ENCODE measurements at places on chromosomes 1 and 21.

DNA sequence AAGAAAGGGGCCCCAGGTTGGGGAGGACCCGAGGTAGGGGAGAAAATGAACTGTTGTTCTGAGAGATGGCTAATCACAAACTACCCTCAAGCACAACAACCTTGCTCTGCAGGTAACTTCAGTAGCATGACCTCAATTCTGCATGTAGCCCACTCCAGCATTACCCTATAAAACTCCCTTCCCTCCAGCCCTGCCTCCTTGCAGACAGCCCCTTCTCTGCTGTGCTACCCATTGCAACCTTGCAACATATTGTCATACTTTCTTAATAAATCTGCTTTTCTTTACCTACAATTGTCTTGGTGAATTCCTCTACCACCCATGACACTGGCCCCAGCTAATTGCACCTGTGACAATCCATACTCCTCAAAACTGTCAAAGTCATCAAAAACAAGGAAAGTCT lies 428.9 kb downstream of the MATN1 start:
- peak; percentile 1 for DNase-seq

DNA sequence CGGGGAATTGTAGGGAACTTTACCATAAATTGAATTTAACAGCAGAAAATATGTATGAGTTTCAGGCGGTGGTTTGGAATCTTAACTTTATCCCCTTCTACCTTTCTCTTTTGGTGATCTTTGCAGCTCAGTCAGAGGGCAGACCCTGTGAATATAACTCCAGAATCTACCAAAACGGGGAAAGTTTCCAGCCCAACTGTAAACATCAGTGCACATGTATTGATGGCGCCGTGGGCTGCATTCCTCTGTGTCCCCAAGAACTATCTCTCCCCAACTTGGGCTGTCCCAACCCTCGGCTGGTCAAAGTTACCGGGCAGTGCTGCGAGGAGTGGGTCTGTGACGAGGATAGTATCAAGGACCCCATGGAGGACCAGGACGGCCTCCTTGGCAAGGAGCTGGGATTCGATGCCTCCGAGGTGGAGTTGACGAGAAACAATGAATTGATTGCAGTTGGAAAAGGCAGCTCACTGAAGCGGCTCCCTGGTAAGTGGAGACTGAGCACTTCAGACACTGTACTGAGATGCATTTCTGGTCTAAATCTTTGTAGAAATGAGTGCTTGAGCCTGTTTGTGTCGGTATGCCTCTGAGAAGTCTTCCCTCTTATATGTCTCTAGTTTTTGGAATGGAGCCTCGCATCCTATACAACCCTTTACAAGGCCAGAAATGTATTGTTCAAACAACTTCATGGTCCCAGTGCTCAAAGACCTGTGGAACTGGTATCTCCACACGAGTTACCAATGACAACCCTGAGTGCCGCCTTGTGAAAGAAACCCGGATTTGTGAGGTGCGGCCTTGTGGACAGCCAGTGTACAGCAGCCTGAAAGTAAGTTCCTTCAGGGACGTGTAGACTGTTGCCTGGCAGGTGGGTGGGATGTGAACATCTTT lies 1.5 kb downstream of the CCN1 start:
- no peak for DNase-seq

DNA sequence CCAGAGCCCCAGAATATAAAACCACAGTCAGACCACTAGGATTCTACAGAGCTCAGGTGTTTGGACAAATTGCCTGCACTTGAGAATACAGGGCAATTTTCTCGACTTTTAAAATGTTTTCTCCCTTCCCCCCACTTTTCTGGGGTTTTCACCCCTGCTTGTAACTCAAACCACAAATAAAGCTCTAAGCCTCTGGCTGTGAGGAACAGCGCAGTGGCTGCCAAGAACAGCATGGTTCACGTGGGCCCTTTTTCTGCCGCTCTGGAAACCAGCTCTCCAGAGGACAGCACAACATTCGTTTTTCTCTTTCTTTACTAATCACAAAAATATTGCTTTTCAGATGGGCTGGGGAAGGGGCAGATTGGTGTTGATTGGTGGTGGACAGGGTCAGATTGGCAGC lies 102.2 kb upstream of the JUN start:
- peak; percentile 58 for DNase-seq

DNA sequence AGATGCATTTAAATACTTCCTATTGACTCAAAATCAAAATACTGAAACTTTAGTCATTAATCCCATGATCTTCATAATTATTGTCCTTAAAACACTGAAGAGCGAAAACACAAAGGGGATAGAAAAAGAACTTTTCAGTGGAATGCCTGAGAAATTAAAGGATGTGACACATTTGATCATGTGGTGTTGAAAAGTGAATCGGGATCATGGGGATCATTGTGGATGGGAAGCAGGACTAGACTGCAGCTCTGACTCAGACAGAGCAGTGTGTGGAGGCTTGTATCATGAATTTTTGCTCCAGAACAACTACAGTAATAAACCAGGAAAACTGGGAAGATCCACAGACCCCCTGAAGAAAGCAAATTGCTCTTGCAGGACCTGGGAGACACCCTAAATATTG lies 161.1 kb upstream of the CXADR start:
- no peak for DNase-seq

DNA sequence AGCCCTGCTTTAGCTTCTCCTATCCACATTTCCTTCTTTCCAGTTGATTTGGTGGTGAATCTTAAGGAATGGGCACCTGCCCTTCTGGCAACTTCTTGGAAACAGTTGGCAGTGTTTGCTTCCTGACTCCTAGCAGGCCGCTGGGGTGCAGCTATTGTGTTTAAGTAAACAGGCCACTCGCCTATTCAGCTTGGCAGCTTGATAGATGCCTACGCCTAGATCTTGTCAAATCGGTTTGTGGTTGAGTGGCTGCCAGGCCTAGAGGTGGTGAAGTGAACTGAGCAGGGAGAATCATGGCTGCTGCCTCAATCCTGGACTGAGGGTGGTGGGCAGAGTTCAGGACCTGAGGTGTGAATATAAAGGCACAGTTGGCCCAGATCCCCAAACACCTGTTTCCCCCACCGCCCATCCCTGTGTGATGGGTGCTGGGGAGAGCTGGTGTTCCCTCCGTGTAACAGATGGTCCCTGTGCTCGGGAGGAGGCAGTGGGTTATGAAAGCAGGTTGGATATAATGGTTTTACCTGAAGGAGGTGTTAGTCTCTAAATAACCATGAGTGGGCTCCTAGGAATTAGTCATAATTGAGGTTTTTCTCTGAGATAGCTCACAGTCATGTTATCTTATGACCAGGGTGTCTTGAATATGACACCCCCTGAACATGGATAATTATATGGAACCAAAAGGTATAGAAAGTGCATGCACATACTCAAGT lies 940 bp upstream of the PLA2G2C start:
- DNase-seq = no peak

DNA sequence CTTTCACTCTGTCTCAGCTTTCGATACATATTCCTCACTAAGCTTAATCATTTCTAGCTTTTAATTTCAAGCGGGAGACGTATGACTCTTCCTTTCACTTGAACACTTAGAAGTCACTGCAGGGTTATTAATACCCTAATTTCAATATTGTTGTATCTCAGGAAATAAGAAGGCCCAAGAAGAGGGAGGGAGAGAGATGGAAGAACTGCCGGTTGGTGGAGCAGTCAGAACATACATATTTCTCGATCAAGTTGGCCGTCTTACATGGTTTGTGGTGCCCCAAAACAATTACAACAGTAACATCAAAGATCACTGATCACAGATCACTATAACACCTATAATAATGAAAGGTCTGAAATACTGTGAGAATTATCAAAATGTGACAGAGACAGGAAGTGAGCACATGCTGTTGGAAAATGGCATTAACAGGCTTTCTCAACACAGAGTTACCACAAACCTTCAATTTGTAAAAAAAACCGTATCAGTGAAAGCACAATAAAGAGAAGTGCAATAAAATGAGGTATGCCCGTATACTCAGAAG lies 145.4 kb upstream of the HP1BP3 start:
- no peak for DNase-seq

DNA sequence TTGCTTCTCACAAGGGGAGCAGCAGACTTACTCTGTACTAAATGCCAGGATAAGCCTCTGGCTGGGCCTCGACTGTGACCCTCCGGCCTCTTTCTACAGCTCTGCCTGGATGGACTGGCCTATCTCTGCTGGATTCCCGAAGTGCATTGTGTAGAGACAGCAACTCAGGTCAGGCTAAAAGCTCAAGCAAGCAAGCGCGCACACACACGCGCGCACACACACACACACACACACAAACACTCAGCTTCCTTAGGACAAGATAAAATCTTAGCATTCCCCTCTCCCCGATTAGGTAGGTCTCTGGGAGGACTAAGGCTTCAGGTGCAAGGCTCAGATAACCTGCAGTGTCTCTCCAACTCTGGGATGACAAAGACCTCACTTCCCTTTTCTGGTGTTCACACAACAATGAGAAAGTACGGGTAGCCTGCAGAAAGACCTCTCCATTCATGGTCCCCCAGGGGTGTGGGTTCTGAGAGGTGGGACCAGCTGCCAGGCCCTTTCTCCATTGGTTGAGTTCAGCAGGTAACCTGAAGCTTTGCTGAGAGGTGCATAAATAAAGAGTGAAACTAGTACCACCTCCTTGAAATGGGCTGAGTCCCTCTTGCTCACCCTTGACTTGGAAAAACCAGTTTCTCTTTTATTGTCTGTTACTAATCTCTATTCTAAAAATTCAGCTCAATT lies 155.1 kb upstream of the CAMK1G start:
- DNase-seq = no peak

GRCh38 chr1:183027031-183027430 lies 3.8 kb downstream of the LAMC1 start:
- no peak for DNase-seq

Data from heart left ventricle (tissue), 16 donors.